ENCODE measurements at places on chromosomes 7 and 10.

DNA sequence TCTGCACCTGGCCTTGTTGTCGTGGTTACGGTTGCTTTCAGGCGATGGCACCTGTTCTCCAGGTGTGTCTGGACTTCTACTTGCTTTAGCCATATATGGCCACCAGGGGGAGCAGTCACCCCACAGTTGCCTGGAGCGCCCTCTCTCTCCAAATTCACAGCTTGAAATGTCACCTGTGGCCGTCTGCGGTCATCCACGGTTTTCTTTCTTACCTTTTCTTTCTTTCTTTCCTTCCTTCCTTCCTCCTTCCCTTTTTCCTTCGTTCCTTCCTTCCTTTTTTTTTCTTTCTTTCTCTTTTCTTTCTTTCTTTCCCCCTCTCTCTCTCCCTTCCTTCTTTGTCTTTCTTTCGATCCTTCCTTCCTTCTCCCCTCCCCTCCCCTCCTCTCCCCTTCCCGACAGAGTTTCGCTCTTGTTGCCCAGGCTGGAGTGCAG, 150.5 kb upstream of the VKORC1L1 start:
- DNase-seq: peak; percentile 68

GRCh38 chr10:51066231-51066630, 8.1 kb upstream of the PRKG1 start:
- no peak for DNase-seq

DNA sequence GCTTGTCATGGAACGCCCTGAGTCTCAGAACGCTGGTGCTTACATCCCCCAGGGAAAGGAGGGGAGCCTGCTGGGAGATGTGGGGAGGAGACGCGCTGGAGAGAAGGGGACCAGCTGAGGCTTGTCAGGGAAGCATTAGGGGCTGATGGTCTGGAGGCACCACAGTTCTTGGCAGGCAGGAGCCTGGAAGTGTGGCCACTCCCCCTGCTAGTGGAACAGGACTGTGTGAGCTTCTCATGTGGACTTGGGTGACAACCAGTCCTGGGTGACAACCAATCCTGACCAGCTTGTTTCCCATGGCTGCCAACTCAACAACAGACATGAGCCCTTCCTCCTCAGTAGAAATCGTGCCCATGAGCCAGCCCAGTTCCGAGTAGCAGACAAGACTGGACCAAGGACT, 87.8 kb downstream of the SPDYE5 start:
- no peak for DNase-seq

- DNase-seq: no peak
Measured at GRCh38 chr7:149586646-149587645, 89.3 kb upstream of the ZNF746 start.

GRCh38 chr7:92964141-92964540, 127.8 kb upstream of the CDK6 start:
- no peak for DNase-seq

- no peak for DNase-seq
Measured at GRCh38 chr7:26976840-26977239, 112.5 kb upstream of the SKAP2 start.

DNA sequence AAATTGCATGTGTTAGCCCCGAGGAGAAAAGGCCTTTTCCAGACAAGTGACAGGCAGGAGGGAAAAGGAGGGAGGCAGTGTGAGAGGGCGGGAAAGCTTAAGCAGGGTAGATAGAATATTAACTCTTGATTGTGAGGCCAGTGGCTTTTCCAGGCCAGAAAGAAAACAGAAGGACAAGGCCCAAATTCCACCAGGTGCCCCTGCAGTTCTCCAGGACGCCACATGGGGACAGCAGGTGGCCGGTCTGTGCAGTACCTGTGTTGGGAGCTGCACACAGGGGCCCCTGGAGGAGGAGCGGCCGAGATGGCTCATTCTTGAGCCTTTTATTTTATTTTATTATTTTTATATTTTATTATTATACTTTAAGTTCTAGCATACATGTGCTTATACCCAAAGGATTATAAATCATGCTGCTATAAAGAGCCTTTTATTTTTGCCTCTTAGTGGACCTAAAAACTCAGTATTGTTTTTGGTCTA, 141.3 kb upstream of the KLF14 start:
- DNase-seq: peak; percentile 50

DNA sequence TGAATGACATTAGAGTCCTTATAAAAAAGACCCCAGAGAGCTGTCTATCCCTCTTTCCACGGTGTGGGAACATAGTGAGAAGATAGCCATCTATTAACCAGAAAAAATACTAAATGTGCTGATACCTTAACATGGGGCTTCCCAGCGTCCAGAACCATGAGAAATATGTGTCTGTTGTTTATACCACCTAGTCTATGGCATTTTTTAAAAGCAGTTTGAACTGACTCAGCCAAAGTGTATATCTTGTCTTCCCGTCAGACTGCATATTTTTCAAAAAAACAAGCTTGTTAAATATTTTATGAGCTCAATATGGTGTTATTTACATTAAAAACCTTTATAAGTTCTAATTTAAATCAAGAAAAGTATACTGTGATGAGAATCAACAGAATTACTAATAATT, 255.3 kb downstream of the HGF start:
- no peak for DNase-seq

Data from activated CD4-positive, alpha-beta T cell treated with anti-CD3 and anti-CD28 coated beads, Interleukin-2, Interleukin-6, amounts not matched to agents 100 ng/mL and 50 ng/mL, durations not matched to agents 16 hours and 8 hours (primary cell).